ENCODE measurements at places on chromosomes 11 and 22. TPM values are rescaled to one million over a fixed set of nuclear protein-coding genes. Genes with fewer than 3 reads are reported as not detected.

Gene CCDC73
- 0.09 TPM for total RNA-seq

Gene KCNK7
- 1.7 TPM for total RNA-seq

Gene KRTAP5-10
- not detected for total RNA-seq

Gene TNNI2
- 17.7 TPM for total RNA-seq

Gene BCO2
- total RNA-seq: 8.9 TPM

Gene PRDX5
- 203 TPM for total RNA-seq

Gene SMC1B
- total RNA-seq: not detected

Gene NDUFA6
- total RNA-seq: 43.5 TPM

Gene KDM4D
- total RNA-seq: 0.68 TPM

Gene PNPLA3
- 6.9 TPM for total RNA-seq

Gene KCNK4
- not detected for total RNA-seq

Gene CRYBB1
- 1.4 TPM for total RNA-seq

Gene CCDC116
- total RNA-seq: 0.41 TPM

Gene YWHAH
- total RNA-seq: 171 TPM

Gene PGGHG
- 163 TPM for total RNA-seq

Gene KCNJ1
- 0.18 TPM for total RNA-seq

Gene HBE1
- not detected for total RNA-seq

Gene GLB1L3
- total RNA-seq: 0.27 TPM

Gene TSPAN18
- total RNA-seq: 38.4 TPM

Gene OR8I2
- not detected for total RNA-seq

Measured in lower lobe of right lung (tissue), 2 donors.